Small intestine (tissue), 16 donors: ENCODE measurements at places on chromosomes 3 and 15. TPM values are rescaled to one million over a fixed set of nuclear protein-coding genes. Genes with fewer than 3 reads are reported as not detected.

The PRSS50 gene
- polyA plus RNA-seq = not detected

The TWF2 gene
- polyA plus RNA-seq = 54.1 TPM

The RASL12 gene
- polyA plus RNA-seq = 2.2 TPM

The FMN1 gene
- 0.83 TPM for polyA plus RNA-seq

The KIF15 gene
- 11.1 TPM for polyA plus RNA-seq

The CATSPER2 gene
- 10.5 TPM for polyA plus RNA-seq

The CCR1 gene
- 0.45 TPM for polyA plus RNA-seq

The RARRES1 gene
- polyA plus RNA-seq = 0.89 TPM

The GOLGA8Q gene
- polyA plus RNA-seq = 1.6 TPM

The KCNAB1 gene
- not detected for polyA plus RNA-seq

The TFG gene
- 196 TPM for polyA plus RNA-seq

The CAPN3 gene
- polyA plus RNA-seq = 13.5 TPM

The C2CD4B gene
- polyA plus RNA-seq = not detected
